ENCODE measurements at places on chromosomes 5 and 9. TPM values are rescaled to one million over a fixed set of nuclear protein-coding genes. Genes with fewer than 3 reads are reported as not detected.

GRCh38 chr5:17267106-17267505 is 49.7 kb downstream of the BASP1 start:
- H3K4me3 ChIP-seq, result no peak overlapping the region
- DNase-seq, result no peak
- H3K27ac ChIP-seq, result peak overlapping the region; percentile 54

The KLHL3 gene
- 32.1 TPM for total RNA-seq

The SLC1A1 gene
- total RNA-seq, result 3.8 TPM

The HK3 gene
- not detected for total RNA-seq
